Activated CD4-positive, alpha-beta T cell treated with anti-CD3 and anti-CD28 coated beads, Interleukin-2, amount 50 U/mL, for 1 hour (primary cell): ENCODE measurements at places on chromosomes 7 and 10.

DNA sequence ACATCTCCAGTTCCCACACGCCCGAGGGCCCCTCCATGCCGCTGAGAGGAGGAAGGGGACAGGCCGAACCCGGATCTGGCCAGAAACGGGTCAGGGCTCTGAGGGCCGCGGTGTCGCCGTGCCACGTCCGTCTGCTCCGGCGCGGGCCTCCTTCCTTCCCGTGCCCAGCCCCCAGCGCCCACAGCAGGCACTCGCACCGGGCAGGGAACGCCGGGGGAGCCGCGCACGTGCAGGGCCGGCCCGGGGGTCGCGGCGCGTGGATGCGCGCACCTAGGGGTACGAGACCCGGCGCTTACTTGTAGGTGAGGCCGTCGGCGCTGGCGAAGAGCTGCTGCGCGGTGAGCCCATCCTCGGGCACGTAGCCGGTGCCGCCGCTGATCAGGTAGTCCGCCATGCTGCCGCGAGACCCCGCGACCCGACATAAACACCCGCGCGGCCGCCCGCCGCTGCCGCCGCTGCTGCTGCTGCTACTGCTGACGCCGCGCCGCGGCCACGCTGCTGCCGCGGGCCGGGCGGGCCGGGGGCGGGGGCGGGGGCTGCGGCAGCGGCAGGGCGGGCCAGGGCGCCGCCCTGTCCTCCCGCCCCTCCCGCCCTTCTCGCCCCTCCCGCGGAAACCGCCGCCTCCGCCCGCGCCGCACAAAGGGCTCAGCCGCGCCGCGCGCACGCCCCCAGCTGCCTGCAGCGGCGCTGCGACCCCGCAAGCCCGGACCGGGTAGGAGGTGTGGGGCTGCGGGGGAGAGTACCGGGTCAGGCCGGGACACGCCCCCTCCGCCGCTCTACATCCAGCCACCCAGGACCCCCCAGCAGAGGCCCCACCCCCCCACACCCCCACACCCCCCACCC lies 4.1 kb downstream of the IMPDH1 start:
- DNase-seq, result peak; percentile 56

DNA sequence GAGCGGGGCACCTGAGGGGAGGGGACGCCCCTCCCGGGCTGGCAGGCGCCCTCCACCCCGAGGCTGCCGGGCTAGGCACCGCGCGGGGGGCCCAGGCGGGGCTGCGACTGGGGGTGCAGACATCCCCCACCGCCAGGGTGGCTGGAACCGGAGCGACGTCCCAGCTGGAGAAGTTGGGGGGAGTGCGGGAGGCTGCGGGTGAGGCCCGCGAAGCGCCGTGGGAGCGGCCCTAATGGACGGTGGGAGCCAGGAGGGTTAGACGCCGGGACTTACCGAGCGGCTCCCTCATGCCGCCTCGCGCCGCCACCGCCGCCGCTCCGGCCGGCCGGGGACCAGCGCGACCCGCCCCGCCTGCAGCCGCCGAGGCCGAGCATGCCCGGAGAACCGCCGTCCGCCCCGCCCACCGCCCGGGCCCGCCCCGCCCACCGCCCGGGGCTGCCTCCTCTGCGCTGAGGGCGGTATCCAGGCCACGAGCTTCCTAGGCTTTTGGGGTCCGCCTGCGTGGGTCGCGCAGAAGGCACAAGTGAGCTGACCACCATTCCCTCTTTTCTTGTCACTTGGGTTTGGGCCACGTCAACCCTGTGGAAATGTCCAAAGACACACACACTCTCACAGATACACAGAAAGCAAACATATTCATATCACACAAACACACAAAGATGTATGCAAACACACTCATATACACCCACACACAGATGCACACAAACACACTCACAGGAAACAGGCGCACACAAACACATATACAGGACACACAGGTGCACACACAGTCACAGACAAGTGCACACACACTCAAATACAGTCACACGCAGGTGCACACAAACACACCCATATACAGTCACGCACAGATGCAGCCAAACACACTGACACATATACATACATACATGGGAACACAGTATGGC lies at the start of gene JCAD:
Gene JCAD (minus strand): TSS at position 378 of the 899 bp plus-strand sequence. CDS start 11,774 bp downstream, outside the sequence.
- DNase-seq, result peak; percentile 39

DNA sequence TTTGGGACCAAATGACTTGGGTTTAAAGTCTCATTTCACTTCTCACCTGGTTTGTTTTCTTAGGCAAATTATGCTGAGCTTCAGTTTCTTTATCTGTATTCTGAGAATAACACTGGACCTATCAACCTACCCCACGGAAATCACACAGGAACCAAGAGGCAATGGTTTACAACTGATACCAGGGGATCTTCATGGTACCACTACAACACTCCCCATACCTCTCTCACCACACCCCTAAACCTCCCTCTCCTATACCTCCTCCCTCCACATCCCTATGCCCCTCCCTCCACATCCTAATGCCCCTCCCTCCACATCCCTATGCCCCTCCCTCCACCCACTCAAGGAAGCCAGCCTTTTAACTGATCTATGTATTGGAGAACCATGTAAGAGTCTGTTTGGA lies 9.9 kb downstream of the FAM204A start:
- no peak for DNase-seq

GRCh38 chr10:42553064-42553407 lies 85.3 kb downstream of the ZNF33B start:
- DNase-seq, result peak; percentile 5

DNA sequence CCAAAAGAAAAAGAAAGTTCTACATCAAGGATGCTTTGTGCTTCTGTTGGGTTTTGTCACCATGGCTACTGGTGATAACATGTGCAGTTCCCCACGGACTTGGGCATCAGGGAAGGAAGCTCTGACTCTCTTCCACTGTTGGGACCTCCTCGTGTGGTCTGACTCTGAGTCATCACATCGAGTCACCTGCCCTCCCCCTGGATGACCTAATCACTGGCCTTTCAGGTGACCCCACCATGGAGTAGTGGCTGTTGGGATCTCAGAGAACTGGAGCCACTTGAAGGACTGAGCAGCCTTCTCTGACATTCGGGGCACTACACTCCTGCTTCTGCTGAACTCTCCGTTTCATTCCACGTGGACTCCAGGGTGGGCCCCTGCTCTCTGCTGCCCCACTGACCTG lies 60.8 kb upstream of the DOCK1 start:
- DNase-seq, result no peak

DNA sequence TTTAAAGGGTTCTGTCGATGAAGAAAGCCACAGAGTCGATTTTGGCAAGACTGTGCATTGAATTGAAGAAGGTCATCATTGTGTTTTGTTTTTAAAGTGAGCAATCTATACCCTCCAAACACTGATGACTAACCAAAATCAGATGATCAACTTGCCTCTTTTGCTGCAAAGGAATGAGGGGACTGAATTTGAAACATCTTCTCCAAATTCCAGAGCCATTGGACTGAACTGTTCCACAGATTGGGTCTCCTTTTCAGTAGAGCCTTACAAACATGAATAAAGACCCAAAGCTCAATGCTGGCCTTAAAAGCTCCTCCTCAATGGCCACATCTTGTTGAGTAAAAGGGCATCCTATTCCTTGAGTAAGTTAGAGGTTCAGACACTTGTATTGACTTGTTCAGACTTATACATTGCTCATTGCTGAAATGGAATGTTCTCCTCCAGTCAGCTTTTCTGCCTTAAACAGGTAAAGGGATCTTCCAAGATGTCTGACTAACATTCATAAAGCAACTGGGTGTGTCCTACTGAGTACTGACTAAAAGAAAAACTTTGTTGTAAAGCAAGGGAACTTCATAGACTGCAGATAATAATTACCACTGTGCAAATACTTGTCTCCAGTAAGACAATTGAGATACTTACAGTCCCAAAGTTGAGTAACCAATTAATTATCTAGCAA lies 630.6 kb downstream of the KCNMA1 start:
- DNase-seq, result no peak

- no peak for DNase-seq
Observed at GRCh38 chr7:28190077-28190710, 9.6 kb upstream of the JAZF1 start.

DNA sequence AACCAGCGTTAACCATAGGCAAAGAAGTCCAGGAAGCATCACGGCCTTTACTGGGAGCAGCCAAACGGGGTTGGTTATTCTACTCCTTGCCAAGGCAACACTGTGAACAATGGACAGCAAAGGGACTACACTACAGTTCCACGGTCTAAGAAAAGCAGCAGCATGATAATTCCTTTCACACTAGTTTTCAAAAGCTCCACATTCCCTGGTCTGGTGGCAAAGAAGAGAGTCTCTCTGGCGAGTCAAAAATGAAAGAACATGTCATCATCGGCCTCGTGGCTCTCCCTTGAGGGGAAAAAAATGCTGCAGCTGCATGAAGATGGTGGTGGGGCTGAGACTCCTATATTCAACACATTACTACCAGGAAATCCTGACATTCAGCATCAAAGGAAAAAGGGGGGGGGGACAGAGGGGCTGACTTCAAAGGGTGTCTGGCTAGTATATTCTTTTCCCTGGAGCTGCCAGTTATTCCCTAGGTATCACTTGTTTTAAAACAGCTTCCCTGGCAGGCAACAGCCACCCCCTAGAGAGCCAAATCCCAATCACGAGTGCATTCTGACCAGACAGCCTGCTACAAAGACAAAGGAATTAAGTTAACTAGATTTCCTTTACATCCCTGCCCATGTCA lies 49.1 kb downstream of the SLC37A3 start:
- DNase-seq, result no peak

GRCh38 chr10:124745252-124745651 lies 1.1 kb upstream of the FAM53B start:
- DNase-seq, result no peak

GRCh38 chr10:14859043-14859442 lies 19.6 kb upstream of the SUV39H2 start:
- DNase-seq, result no peak

GRCh38 chr7:24059775-24060174 lies 224.2 kb upstream of the NPY start:
- DNase-seq, result no peak

- DNase-seq, result no peak
Observed at GRCh38 chr7:5302577-5302976, 19.8 kb downstream of the SLC29A4 start.

DNA sequence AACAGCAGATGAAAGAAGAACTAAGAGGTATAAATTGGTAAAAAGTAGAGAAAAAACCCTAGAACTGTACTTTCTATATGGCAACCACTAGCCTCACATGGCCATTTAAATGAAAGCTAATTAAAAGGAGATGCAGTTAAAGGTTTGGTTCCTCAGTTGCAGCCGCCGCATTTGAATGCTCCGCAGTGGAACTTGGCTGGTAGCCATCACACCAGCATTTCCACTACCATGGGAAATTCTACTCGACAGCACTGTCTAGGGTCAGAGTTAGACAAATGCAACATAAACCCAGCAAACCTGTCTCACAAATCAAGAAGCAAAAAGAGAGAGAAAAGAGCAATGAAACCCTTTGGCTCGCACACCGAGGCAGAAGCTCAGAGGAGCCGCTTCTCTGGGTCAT lies 29.7 kb downstream of the VIPR2 start:
- DNase-seq, result no peak

DNA sequence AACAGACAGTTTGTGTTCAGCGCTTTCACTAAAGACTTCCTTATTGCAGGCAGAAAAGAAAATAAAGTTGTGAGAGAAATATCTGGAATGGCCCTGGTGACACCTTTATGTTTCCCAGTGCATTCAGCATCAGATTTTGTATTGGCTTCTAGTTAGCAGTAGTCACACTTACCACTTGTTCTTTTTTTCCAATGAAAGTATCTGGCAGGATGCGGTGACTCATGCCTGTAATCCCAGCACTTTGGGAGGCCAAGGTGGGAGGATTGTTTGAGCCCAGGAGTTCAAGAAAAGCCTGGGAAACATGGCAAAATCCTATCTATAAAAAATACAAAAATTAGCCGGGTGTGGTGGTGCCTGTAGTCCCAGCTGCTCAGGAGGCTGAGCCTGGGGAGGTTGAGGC lies 649.6 kb downstream of the LRMDA start:
- DNase-seq, result no peak

GRCh38 chr10:85187047-85187446 lies 858.7 kb downstream of the CCSER2 start:
- no peak for DNase-seq

DNA sequence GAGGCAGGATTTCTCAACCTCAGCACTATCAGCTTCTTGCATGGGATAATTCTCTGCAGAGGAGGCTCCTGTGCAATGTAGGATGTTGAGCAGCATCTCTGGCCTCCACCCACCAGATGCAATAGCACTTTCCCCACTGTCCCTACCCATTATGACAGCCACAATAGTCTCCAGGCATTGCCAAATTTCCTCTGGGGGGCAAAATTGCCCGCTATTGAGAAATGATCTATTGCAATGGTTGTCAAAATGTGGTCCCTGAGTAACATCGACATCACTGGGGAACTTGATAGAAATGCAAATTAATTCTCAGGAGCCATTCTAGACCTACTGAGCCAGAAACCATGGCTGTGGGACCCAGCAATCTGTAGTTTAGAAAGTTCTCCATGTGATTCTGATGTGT lies 7.0 kb downstream of the KCNK18 start:
- no peak for DNase-seq

- no peak for DNase-seq
Observed at GRCh38 chr10:60148266-60148840, 241.3 kb downstream of the ANK3 start.

GRCh38 chr10:11373717-11374171 lies 237.7 kb downstream of the USP6NL start:
- DNase-seq, result no peak

DNA sequence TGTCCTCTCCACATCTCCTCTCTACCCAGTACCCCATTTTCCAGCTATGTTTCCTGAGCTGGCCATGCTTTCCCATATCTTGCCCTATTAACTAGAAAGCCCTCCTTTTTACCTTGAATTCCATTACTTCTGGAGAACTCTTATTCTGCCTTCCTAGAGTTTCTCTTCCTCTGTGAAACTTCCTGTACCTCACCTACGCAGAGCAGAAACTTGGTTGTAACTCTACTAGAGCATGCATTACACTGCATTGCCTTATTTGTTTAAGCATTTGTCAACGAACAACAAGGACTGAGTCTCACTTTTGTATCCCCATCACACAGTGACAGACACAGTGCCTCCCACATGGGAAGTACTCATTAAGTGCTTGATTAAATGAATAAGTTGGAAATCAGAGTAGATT lies 36.4 kb downstream of the VCL start:
- no peak for DNase-seq

GRCh38 chr7:158837790-158838637 lies 8.7 kb upstream of the ESYT2 start:
- DNase-seq, result no peak

DNA sequence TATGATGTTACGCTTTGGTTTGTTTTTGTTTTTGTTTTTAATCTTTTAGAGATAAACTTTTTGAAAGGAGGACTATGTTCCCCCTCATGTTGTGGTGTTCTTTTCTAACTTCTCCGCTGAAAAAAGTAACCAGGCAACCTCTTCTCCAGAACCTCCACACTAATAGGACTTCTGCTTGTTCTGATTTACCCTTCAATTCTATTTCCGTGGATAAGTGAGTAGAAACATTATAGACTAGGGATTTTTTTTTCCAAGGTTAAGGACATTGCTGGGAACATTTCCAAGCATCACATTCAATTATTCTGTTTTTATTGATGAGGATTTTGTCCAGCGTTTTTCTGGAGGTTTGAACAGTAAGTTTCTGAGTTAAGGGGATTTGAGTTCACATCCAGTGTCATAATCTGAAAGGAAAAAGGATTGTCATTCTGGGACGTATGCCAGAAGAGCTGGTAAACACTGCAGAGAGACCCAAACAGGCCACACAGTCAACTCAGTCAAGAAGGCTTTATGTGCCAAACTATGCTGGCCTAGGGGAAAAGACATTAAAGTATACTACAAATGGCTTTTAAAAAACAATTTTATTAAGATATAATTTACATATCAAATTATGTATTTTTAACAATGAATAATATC lies 28.3 kb upstream of the RALA start:
- DNase-seq, result no peak
